ENCODE measurements at places on chromosomes 6 and 20.

DNA sequence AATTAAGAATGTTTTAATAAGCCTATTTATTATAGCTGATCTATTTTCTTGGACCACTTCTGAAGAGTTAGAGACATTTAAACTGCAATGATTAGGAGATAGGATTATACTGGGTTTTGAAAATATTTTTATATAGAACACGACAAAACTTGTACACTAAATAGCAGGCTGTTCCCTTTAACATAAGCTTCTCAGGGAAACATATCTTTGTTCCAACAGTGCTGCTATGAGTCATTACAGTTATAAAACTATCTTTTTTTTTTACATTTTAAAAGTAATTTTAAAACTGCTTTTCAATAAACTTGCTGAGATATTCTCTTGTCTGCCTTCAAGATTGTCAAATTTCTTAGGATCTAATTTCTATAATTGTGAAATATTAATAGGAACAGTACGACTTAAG lies 389.1 kb downstream of the ARHGAP18 start:
- peaks cover 65% of the 10 kb centered on the region for H3K36me3 ChIP-seq
- no peaks in the 10 kb centered on the region for H3K27me3 ChIP-seq
- peaks cover 10% of the 10 kb centered on the region for H3K4me1 ChIP-seq
- no peak overlapping the region for H3K27ac ChIP-seq
- no peak overlapping the region for H3K4me3 ChIP-seq

- DNase-seq = no peak
- no peaks in the 10 kb centered on the region for H3K36me3 ChIP-seq
- no peak overlapping the region for H3K27ac ChIP-seq
Observed at GRCh38 chr6:21648475-21649050, 55.0 kb downstream of the SOX4 start.

GRCh38 chr20:23363257-23363649 lies 1.3 kb downstream of the GZF1 start:
- H3K27me3 ChIP-seq = no peaks in the 10 kb centered on the region
- H3K4me3 ChIP-seq = peak overlapping the region; percentile 91
- H3K27ac ChIP-seq = peak overlapping the region; percentile 100
- H3K36me3 ChIP-seq = peaks cover 34% of the 10 kb centered on the region
- peaks cover 93% of the 10 kb centered on the region for H3K4me1 ChIP-seq
- peak; percentile 69 for DNase-seq

DNA sequence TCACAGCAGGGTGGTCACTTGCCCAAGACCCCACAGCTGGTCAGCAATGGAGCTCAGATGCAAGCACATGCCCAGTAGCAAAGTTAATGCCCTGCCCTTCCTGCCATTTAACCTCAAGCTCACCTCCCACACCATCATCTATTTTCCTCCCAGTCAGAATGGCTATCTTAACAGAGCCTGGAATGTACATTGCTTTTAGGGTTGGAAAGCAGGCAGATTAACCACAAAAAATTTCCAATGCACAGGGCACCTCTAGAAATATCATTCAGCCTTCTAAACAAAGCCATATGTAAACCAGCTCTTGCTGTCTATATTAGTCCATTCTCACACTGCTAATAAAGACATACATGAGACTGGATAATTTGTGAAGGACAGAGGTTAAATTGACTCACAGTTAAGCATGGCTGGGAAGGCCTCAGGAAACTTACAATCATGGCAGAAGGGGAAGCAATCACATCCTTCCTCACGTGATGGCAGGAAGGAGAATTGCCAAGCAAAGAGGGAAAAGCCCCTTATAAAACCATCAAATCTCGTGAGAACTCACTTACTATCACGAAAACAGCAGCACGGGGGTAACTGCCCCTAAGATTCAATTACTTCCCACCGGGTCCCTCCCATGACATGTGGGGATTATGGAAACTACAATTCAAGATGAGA lies 106.9 kb downstream of the FYN start:
- peaks cover 89% of the 10 kb centered on the region for H3K4me1 ChIP-seq
- H3K4me3 ChIP-seq = no peak overlapping the region
- no peaks in the 10 kb centered on the region for H3K36me3 ChIP-seq
- no peaks in the 10 kb centered on the region for H3K27me3 ChIP-seq

GRCh38 chr6:91566467-91566866 lies 979.6 kb upstream of the MAP3K7 start:
- DNase-seq = no peak
- H3K36me3 ChIP-seq = no peaks in the 10 kb centered on the region
- H3K27me3 ChIP-seq = no peaks in the 10 kb centered on the region
- H3K27ac ChIP-seq = no peak overlapping the region
- no peak overlapping the region for H3K4me3 ChIP-seq
- H3K4me1 ChIP-seq = no peaks in the 10 kb centered on the region

DNA sequence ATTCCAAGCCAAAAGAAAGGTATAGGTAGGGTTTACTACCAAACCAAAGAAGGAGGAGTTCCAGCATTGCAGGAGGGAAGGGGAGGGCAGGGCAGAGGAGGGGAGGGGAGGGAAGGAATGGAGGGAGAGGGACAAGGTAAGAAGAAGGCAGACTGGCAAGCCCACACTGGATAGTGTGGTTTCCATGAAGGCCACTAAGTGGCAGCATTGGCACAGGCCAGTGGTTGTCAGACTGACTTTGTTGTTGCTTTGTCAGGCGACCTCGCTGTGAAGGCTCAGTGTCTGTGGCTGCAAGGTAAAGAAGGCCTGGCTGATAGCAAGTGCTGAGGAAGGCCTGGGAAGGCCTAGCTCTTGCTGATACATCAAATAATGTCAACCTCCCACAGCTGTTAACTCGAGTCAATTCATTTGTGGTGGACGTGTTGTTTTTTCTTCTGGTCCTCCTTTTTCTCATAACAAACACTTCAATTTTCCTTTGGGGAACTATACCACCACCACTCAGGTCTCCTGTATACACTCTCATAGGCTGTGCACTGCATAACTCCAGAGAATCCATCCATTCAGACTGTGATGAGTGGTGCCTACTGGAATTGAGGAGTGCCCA lies 7.7 kb upstream of the ZNF334 start:
- no peaks in the 10 kb centered on the region for H3K4me1 ChIP-seq
- H3K27me3 ChIP-seq = peaks cover 61% of the 10 kb centered on the region
- no peak overlapping the region for H3K4me3 ChIP-seq
- DNase-seq = no peak
- no peaks in the 10 kb centered on the region for H3K36me3 ChIP-seq

GRCh38 chr20:9838035-9838377 lies 870 bp downstream of the PAK5 start:
- no peak for DNase-seq
- H3K4me1 ChIP-seq = peaks cover 9% of the 10 kb centered on the region
- no peak overlapping the region for H3K27ac ChIP-seq
- peaks cover 65% of the 10 kb centered on the region for H3K27me3 ChIP-seq

DNA sequence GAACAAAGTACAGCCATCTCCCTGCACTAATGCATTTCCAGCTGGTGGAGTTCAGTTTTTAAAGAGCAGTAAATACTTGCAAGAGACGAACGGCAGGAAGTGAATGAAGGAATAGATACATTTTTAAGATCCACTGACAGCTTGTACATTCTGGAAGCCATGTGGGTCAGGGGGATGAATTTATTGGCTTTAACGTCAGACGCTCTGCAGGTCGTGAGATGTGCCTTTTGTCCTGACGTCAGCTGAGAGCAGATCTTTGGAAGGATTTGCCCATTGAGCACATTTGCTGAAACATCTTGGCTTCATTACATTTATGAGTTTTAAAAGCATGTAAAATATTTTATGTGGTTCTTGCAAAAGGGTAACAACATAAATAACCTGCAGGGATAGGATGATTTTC lies 29.5 kb upstream of the SALL4 start:
- H3K36me3 ChIP-seq = no peaks in the 10 kb centered on the region
- H3K27ac ChIP-seq = no peak overlapping the region
- no peaks in the 10 kb centered on the region for H3K4me1 ChIP-seq
- no peak for DNase-seq
- peaks cover 13% of the 10 kb centered on the region for H3K27me3 ChIP-seq

GRCh38 chr20:44747166-44748004 lies 1.7 kb downstream of the KCNK15 start:
- H3K27ac ChIP-seq = no peak overlapping the region
- DNase-seq = peak; percentile 67
- H3K4me1 ChIP-seq = peaks cover 48% of the 10 kb centered on the region
- no peaks in the 10 kb centered on the region for H3K36me3 ChIP-seq
- no peak overlapping the region for H3K4me3 ChIP-seq
- peaks cover 35% of the 10 kb centered on the region for H3K27me3 ChIP-seq

GRCh38 chr6:53523511-53524454 lies 21.1 kb downstream of the GCLC start:
- H3K4me3 ChIP-seq = no peak overlapping the region
- peak overlapping the region; percentile 18 for H3K27ac ChIP-seq
- peaks cover 71% of the 10 kb centered on the region for H3K4me1 ChIP-seq

GRCh38 chr20:37095108-37095598 lies 644 bp downstream of the RBL1 start:
- peak overlapping the region; percentile 57 for H3K27ac ChIP-seq
- H3K4me1 ChIP-seq = peaks cover 22% of the 10 kb centered on the region
- no peaks in the 10 kb centered on the region for H3K27me3 ChIP-seq
- DNase-seq = no peak
- H3K36me3 ChIP-seq = no peaks in the 10 kb centered on the region

- H3K36me3 ChIP-seq = peaks cover 32% of the 10 kb centered on the region
- H3K27me3 ChIP-seq = no peaks in the 10 kb centered on the region
- no peak for DNase-seq
- H3K4me3 ChIP-seq = no peak overlapping the region
Observed at GRCh38 chr6:130955755-130956154, 107.3 kb downstream of the EPB41L2 start.

DNA sequence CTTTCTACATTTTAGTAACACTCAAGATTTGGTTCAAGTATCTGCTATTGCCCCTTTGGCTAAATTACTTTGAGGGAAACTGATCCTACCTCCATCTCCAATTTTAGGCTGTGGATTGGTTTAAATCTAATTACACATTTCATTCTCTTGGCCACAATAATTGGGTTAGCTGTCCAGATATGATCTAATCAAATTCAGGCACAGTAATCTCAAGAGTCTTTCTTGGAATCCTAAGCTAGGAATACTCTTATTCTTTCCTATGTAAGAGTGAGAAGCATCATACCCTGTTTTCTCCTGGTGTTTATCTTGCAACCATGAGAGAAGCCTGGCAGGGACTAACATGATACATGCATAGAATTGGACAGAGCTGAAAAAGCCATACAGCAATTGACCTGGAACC lies 300.4 kb upstream of the MARCKS start:
- DNase-seq = no peak
- H3K4me3 ChIP-seq = no peak overlapping the region
- H3K27me3 ChIP-seq = peaks cover 5% of the 10 kb centered on the region
- no peaks in the 10 kb centered on the region for H3K4me1 ChIP-seq

- no peak overlapping the region for H3K27ac ChIP-seq
- H3K4me1 ChIP-seq = no peaks in the 10 kb centered on the region
- H3K4me3 ChIP-seq = no peak overlapping the region
- no peaks in the 10 kb centered on the region for H3K36me3 ChIP-seq
Observed at GRCh38 chr6:141347906-141348492, 784.7 kb upstream of the GJE1 start.

GRCh38 chr20:22848364-22848763 lies 186.7 kb upstream of the SSTR4 start:
- peaks cover 31% of the 10 kb centered on the region for H3K27me3 ChIP-seq
- H3K4me1 ChIP-seq = no peaks in the 10 kb centered on the region
- DNase-seq = no peak
- no peak overlapping the region for H3K27ac ChIP-seq
- H3K4me3 ChIP-seq = no peak overlapping the region
- no peaks in the 10 kb centered on the region for H3K36me3 ChIP-seq

DNA sequence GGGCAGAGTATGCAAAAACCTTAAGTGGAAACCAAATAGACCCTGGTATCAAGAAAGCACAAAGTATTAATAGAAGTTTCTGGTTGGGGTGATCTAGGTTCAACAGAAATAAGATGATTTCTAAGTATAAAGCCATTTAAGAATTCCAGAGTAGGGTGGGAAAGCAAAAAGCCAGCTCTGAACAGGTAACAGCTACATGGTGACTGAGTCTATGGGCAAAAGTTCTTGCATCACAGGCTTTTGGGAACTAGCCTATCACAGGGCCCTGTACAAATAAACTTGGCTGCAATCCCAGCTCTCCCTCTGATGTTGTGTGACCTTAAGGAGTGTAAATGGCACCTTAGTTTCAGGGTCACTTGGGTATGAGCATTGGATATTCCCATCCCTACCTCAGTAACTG lies 5.5 kb downstream of the TCF19 start:
- DNase-seq = no peak
- no peaks in the 10 kb centered on the region for H3K36me3 ChIP-seq
- H3K27me3 ChIP-seq = no peaks in the 10 kb centered on the region
- no peak overlapping the region for H3K27ac ChIP-seq

DNA sequence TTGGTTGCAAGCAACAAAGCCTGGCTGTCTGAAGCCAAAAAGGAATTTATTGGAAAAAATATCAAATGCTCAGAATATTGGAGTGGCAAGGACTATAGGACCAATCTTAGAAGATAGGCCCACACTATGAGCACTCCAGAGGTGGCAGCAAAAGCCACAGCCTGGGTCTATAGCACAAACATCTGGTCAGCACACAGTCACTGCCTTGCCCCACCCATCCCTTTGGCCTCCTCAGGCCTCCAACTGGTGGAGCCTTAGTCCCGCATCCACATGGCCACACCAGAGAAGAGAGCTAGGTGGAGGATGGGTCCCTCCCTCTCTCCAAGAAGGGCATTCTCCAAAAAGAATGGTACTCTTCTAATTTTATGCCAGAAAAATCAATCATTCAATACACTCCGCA lies 14.0 kb downstream of the NUDT3 start:
- peaks cover 76% of the 10 kb centered on the region for H3K4me1 ChIP-seq
- no peak overlapping the region for H3K27ac ChIP-seq
- no peaks in the 10 kb centered on the region for H3K27me3 ChIP-seq
- peaks cover 5% of the 10 kb centered on the region for H3K36me3 ChIP-seq
- no peak overlapping the region for H3K4me3 ChIP-seq

DNA sequence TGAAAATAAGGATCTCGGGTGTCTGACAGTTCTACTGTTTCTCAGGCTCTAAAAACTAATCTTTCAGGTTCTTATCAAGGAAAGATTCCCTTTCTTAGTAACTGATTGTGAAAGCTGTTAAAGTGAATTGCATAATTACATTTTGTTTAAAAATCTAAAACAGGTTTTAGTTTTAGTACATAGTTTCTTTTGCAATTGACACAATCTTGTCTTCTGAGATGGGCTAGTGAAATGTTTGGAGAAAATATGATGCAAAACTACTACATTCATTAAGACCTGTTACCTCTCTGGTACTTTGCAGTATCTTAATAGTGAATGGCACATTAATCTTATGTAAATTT lies 298.4 kb downstream of the UTRN start:
- H3K27ac ChIP-seq = no peak overlapping the region
- peaks cover 45% of the 10 kb centered on the region for H3K4me1 ChIP-seq
- no peak for DNase-seq
- no peaks in the 10 kb centered on the region for H3K36me3 ChIP-seq

- H3K27ac ChIP-seq = no peak overlapping the region
- peaks cover 11% of the 10 kb centered on the region for H3K27me3 ChIP-seq
- DNase-seq = no peak
- H3K4me1 ChIP-seq = no peaks in the 10 kb centered on the region
- no peaks in the 10 kb centered on the region for H3K36me3 ChIP-seq
- no peak overlapping the region for H3K4me3 ChIP-seq
Observed at GRCh38 chr20:59730722-59731121, 126.4 kb downstream of the PHACTR3 start.

- no peaks in the 10 kb centered on the region for H3K4me1 ChIP-seq
- no peak overlapping the region for H3K27ac ChIP-seq
- H3K27me3 ChIP-seq = peaks cover 5% of the 10 kb centered on the region
- DNase-seq = no peak
- no peak overlapping the region for H3K4me3 ChIP-seq
- no peaks in the 10 kb centered on the region for H3K36me3 ChIP-seq
Observed at GRCh38 chr20:23283096-23283850, 67.3 kb upstream of the NXT1 start.

- H3K27ac ChIP-seq = peak overlapping the region; percentile 88
- H3K4me1 ChIP-seq = peaks cover 24% of the 10 kb centered on the region
- DNase-seq = peak; percentile 76
- H3K4me3 ChIP-seq = peak overlapping the region; percentile 58
- H3K36me3 ChIP-seq = no peaks in the 10 kb centered on the region
- H3K27me3 ChIP-seq = peaks cover 41% of the 10 kb centered on the region
Observed at GRCh38 chr20:31485450-31486339, 10.6 kb downstream of the REM1 start.

Data from left ventricle myocardium inferior (tissue), 1 donor.